ENCODE measurements at places on chromosomes 2 and 18. TPM values are rescaled to one million over a fixed set of nuclear protein-coding genes. Genes with fewer than 3 reads are reported as not detected.
A peak's percentile ranks its signal among the peaks of the same experiment; 100 is the strongest.

DNA sequence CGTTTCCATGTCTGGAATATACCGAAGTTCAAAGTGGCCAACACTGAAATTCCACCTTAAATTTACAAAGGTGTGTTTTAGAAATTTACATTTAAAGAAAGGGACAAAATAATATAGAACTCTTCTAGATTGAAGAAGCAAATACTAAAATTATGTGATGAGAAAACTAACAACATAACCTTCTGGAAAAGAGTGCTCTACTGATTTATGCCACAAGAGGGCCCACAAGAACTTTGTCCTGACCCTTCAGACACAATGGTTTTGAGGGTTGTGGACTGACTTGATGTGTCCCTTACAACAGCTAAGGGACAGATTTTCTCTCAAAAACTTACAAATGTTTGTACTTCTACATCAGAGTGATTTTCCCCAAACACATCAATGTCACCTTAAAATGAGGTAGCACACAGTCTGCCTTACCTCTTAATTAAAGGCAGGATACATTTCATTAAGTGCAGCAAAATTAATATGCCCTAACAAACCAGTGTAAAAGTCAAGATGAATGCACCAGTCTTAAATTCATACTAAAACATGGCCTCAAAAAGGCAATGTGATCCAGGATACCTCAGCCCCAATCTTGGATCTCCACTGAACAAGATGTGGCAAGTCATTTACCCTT, 36.2 kb downstream of the EIF2AK3 start:
- peaks cover 68% of the 10 kb centered on the region for H3K36me3 ChIP-seq

DNA sequence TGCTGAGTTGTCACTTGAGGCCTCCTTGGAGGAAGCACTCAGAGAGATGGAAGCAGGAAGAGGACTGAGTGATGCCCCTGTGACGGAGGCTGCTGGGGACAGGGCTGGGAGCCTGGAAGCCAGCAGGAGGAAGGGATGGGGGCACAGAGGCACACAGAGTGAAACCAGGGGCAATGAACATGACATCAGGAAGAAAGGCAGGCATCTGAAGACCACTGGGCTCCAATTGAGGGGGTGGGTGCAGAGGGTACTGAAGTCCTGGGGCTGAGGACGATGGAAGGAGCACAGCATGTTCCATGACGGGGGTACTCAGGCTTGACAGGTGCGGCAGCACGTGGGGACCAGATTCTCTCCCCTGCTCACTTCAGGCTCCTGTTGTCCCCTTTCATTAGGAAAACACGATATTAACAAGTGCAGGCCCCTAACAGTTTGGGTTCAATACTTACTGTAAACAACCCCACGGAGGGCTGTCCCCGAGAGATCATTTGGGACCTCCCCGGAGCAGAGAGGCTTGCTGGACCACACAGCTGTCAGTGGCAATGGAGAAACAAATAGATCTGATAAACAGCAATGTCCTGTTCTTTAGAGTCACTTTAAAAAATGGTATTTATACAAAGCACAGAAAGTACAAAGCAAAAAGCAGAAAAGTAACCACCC, 8.7 kb downstream of the INPP5D start:
- H3K4me1 ChIP-seq = peaks cover 8% of the 10 kb centered on the region
- H3K27ac ChIP-seq = no peak overlapping the region
- no peak overlapping the region for H3K4me3 ChIP-seq
- H3K27me3 ChIP-seq = no peaks in the 10 kb centered on the region
- no peak for DNase-seq

DNA sequence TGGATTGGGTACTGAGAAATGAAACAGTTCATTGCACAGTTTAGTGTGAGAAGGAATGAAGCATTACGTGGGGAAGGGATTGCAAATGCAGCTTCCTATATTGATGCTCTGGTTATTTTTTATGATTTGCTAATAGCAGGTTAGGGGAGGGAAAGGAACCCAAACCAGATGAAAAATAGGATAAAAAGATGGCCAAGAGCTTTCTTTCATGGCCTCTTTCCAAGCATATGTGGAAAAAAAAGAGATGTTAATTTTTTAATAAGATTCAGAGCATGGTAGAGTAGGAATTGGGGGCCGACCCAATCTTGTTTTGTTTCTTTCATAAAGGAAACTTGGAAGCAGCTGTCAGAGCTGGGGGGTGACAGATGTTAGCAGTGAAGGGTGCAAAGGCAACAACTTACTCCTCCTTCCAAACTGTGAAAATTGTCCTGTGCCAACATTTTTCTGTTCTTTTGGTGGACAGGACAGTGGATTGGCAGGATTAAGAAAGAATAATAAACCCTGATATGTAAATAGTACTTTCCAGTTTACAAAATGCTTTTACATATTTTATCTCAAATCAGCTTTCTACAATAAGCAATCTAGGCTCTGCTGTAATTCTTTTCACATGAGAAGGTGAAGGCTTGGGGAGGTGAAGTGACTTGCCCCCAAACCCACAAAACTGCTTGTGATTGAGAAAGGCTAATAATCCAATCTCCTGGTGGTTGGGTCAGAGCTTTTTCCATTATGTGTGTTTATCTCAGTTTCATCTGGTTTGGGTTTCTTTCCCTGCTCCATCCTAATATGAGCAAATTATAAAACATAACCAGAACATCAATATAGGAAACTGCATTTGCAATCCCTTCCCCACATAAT, 270.1 kb downstream of the ETAA1 start:
- no peak for DNase-seq
- no peak overlapping the region for H3K4me3 ChIP-seq
- H3K27me3 ChIP-seq = no peaks in the 10 kb centered on the region

DNA sequence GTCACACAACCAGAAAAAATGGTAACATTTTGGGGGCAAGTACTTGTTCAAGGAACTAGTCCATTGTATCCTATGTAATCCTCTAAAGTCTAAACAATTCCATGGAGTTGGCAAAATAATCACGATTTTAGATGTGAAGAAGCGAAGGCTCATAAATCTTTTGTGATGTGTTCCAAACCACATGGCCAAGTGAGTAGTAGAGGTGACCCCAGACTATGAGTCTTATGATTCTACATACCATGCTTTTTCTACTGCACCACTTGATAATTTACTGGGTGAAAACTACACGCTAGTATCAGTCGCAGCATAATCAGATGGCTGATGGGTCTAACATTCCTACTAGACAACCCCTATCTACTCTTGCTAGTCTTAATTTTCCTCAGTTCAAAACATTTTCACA, 371.4 kb downstream of the OSR1 start:
- no peak overlapping the region for H3K4me3 ChIP-seq
- no peaks in the 10 kb centered on the region for H3K27me3 ChIP-seq
- no peak for DNase-seq
- peaks cover 14% of the 10 kb centered on the region for H3K4me1 ChIP-seq
- H3K36me3 ChIP-seq = no peaks in the 10 kb centered on the region
- no peak overlapping the region for H3K27ac ChIP-seq

- DNase-seq = no peak
- H3K36me3 ChIP-seq = peaks cover 9% of the 10 kb centered on the region
- no peak overlapping the region for H3K4me3 ChIP-seq
- peak overlapping the region; percentile 70 for H3K27ac ChIP-seq
Observed at GRCh38 chr2:189837326-189837725, 53.1 kb downstream of the PMS1 start.

- H3K36me3 ChIP-seq = peaks cover 7% of the 10 kb centered on the region
- DNase-seq = no peak
- peak overlapping the region; percentile 39 for H3K27ac ChIP-seq
- H3K27me3 ChIP-seq = no peaks in the 10 kb centered on the region
- no peak overlapping the region for H3K4me3 ChIP-seq
Observed at GRCh38 chr2:127093648-127094210, 13.2 kb downstream of the BIN1 start.

- peak; percentile 52 for DNase-seq
- H3K4me3 ChIP-seq = peak overlapping the region; percentile 96
- peaks cover 19% of the 10 kb centered on the region for H3K4me1 ChIP-seq
- H3K36me3 ChIP-seq = peaks cover 23% of the 10 kb centered on the region
- H3K27me3 ChIP-seq = no peaks in the 10 kb centered on the region
- H3K27ac ChIP-seq = peak overlapping the region; percentile 100
Observed at GRCh38 chr18:51028201-51028805, 1.7 kb upstream of the SMAD4 start.

- peak; percentile 87 for DNase-seq
- H3K36me3 ChIP-seq = no peaks in the 10 kb centered on the region
- H3K27me3 ChIP-seq = no peaks in the 10 kb centered on the region
- no peak overlapping the region for H3K4me3 ChIP-seq
- peaks cover 16% of the 10 kb centered on the region for H3K4me1 ChIP-seq
- H3K27ac ChIP-seq = peak overlapping the region; percentile 27
Observed at GRCh38 chr2:71216501-71216900, 10.4 kb downstream of the PAIP2B start.

DNA sequence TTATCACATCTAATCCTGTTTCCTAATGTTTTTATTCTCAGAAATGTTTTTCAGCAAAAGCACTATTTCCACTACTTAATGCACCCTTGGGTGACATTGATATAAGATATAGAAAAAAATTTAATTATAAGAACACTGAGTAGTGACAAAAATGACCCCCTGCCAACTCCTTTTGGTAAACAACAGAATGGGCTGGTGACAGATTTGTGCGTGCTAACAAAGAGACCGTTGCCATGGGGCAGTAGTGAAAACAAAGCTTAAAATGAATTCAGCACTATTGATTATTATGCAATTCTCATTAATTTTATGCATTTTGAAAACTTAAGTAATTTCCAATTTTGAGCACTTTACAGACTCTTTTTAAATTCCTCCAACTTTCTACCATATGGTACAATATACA, 33.1 kb downstream of the RDH14 start:
- H3K4me3 ChIP-seq = no peak overlapping the region
- no peaks in the 10 kb centered on the region for H3K27me3 ChIP-seq
- DNase-seq = no peak

- no peak overlapping the region for H3K27ac ChIP-seq
- H3K36me3 ChIP-seq = no peaks in the 10 kb centered on the region
- no peaks in the 10 kb centered on the region for H3K4me1 ChIP-seq
Observed at GRCh38 chr18:39025531-39025930, 1459.9 kb upstream of the CELF4 start.

DNA sequence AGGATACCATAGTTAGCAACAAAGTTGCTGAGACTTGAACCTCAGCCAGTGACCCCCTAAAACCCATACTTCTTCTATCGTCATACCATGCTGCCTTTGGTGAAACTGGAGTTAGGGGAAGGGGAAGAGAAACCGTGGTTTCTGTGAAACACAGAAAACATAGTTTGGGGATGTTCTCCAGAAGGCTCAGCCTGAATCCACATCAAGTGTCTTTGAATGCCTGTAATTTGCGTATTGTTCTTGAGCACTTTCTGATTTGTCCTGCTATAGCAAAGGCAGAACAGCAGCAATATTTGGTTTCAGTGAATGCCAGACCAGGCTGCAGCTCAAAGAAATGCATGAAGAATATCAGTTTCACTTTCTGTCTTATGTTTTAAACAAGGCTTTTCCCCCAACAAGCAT, 258.7 kb downstream of the TTC32 start:
- H3K27ac ChIP-seq = no peak overlapping the region
- H3K36me3 ChIP-seq = no peaks in the 10 kb centered on the region
- DNase-seq = no peak
- no peaks in the 10 kb centered on the region for H3K27me3 ChIP-seq
- H3K4me1 ChIP-seq = no peaks in the 10 kb centered on the region

DNA sequence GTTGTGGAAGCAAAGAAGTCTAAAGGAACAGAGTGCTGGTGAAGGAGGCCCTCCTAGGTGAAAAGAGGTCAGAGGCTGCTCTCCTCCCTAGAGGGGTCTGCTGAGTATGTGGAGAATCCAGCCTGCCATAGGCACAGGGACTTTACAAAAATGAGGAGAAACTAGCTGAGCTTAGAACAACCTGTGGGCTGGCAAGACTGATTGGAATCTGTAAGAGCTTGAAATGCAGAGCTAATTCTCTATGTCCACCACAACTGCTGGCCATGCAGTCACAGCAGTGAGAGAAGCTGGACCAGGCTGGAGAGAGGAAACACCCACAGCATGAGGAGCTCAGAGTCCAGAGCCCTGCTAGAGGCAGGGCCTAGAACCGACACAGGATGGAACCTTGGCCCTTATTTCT, 251.0 kb upstream of the MGAT5 start:
- no peaks in the 10 kb centered on the region for H3K36me3 ChIP-seq
- DNase-seq = no peak
- no peak overlapping the region for H3K4me3 ChIP-seq
- no peaks in the 10 kb centered on the region for H3K27me3 ChIP-seq
- H3K27ac ChIP-seq = no peak overlapping the region

DNA sequence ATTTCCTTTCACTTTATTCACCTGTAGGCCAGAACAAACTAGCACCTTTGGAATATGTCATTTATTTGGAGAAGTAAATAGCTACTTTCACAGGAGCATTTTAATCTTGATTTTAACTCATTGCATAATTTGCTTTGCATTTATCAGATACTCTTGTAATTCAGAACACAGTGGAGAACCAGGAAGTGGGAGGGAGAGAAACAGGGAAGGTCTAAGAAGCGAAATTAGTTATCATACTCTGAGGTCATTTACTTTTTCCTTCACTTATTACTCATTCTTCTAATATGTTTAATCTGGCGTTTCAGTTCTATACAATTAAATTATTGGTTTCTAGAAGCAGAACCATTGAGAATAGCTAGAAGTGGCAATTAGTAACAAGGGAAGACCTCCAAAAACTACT, 20.7 kb downstream of the RBM44 start:
- no peak for DNase-seq
- no peak overlapping the region for H3K27ac ChIP-seq
- no peak overlapping the region for H3K4me3 ChIP-seq
- H3K27me3 ChIP-seq = no peaks in the 10 kb centered on the region
- peaks cover 19% of the 10 kb centered on the region for H3K4me1 ChIP-seq
- H3K36me3 ChIP-seq = no peaks in the 10 kb centered on the region

GRCh38 chr2:8004250-8004681, 677.6 kb upstream of the ID2 start:
- H3K27ac ChIP-seq = peak overlapping the region; percentile 76
- DNase-seq = peak; percentile 83
- H3K36me3 ChIP-seq = peaks cover 11% of the 10 kb centered on the region
- no peaks in the 10 kb centered on the region for H3K27me3 ChIP-seq

- H3K4me3 ChIP-seq = no peak overlapping the region
- H3K4me1 ChIP-seq = no peaks in the 10 kb centered on the region
- DNase-seq = no peak
- H3K27me3 ChIP-seq = peaks cover 15% of the 10 kb centered on the region
- H3K36me3 ChIP-seq = no peaks in the 10 kb centered on the region
Observed at GRCh38 chr2:228329282-228329681, 147.8 kb upstream of the SPHKAP start.

DNA sequence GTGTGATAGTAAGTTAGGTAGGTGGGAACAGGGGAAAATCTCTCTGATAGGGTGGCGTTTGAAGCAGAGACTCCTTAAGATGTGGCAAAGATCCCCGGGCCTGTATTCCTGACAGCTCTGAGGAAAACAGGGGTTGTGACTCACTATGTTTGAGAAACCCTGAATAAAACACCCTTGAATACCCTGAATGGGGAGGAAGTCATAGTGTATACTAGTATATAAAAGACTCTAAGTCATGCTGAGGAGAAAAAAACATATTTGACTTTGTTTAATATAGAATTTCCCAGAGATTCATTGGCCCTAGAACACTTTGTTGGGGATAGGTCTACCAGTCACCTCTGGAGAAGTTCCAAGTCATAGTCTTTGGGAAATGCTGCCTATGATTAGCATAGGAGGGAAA, 590.9 kb downstream of the IRS1 start:
- peak; percentile 60 for DNase-seq
- no peak overlapping the region for H3K4me3 ChIP-seq
- no peaks in the 10 kb centered on the region for H3K36me3 ChIP-seq
- H3K27ac ChIP-seq = peak overlapping the region; percentile 3
- peaks cover 28% of the 10 kb centered on the region for H3K4me1 ChIP-seq
- H3K27me3 ChIP-seq = no peaks in the 10 kb centered on the region

CFAP221 gene
- not detected for total RNA-seq

STRADB gene
- total RNA-seq = 22.9 TPM

B3GNT7 gene
- not detected for total RNA-seq

REEP1 gene
- total RNA-seq = not detected

FLACC1 gene
- 1.1 TPM for total RNA-seq

POTEE gene
- not detected for total RNA-seq

RETSAT gene
- 59.2 TPM for total RNA-seq

PID1 gene
- total RNA-seq = 211 TPM

PAX3 gene
- total RNA-seq = not detected

All from MCF 10A (cell line).